ENCODE measurements at places on chromosomes 2 and 18. TPM values are rescaled to one million over a fixed set of nuclear protein-coding genes. Genes with fewer than 3 reads are reported as not detected.

- no peaks in the 10 kb centered on the region for H3K27me3 ChIP-seq
- DNase-seq: no peak
- no peak overlapping the region for H3K4me3 ChIP-seq
- no peaks in the 10 kb centered on the region for H3K36me3 ChIP-seq
Measured at GRCh38 chr18:26255695-26256622, 29.7 kb downstream of the TAF4B start.

- no peaks in the 10 kb centered on the region for H3K4me1 ChIP-seq
- no peak for DNase-seq
- H3K36me3 ChIP-seq: no peaks in the 10 kb centered on the region
- H3K27ac ChIP-seq: no peak overlapping the region
- no peaks in the 10 kb centered on the region for H3K27me3 ChIP-seq
Measured at GRCh38 chr18:55349685-55350084, 238.3 kb downstream of the TCF4 start.

The FBXO41 gene
- polyA plus RNA-seq: 1.2 TPM

The ANTXR1 gene
- polyA plus RNA-seq: 139 TPM

DNA sequence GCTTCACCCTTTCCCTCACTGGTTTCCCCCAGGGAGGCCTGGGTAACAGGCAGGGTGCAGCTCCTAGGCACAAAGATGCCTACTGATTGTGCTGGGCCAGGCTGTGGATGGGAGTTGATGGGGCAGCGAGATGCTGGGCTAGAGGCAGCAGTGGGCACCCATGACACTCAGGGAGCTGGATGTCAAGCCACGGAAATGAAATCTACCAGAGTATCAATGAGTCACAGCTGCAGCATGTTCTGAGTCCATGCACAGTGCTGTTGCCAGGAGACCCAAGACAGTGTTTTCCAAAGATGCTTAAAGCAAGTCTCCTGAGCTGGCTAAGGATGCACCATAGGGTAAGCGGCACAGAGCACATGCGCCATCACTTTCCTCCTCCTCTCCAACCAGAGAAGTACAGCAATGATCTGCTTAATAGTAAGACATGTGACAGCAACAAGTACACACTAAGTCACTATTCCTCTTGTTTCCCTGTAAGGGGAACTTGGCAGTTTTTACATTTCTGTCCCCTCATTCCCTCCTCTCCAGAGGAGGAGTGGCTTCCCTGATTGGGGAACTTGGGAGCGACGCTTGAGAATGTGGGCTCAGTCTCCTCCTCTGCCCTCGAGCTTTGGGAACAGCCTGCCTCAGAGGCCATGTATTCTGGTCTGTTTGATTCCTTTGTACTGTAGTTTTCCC lies 57.2 kb downstream of the CDC42EP3 start:
- H3K4me1 ChIP-seq: peaks cover 17% of the 10 kb centered on the region
- no peaks in the 10 kb centered on the region for H3K36me3 ChIP-seq
- no peaks in the 10 kb centered on the region for H3K27me3 ChIP-seq
- H3K27ac ChIP-seq: peak overlapping the region; percentile 13
- peak; percentile 77 for DNase-seq

The AQP12B gene
- not detected for polyA plus RNA-seq

GRCh38 chr2:112915300-112916144 lies 4.6 kb downstream of the IL37 start:
- no peak overlapping the region for H3K27ac ChIP-seq
- no peaks in the 10 kb centered on the region for H3K4me1 ChIP-seq
- H3K36me3 ChIP-seq: no peaks in the 10 kb centered on the region

GRCh38 chr2:145617420-145617819 lies 1097.5 kb upstream of the ZEB2 start:
- H3K4me3 ChIP-seq: no peak overlapping the region
- no peak overlapping the region for H3K27ac ChIP-seq
- H3K4me1 ChIP-seq: no peaks in the 10 kb centered on the region
- H3K36me3 ChIP-seq: no peaks in the 10 kb centered on the region
- no peaks in the 10 kb centered on the region for H3K27me3 ChIP-seq
- no peak for DNase-seq

- H3K27ac ChIP-seq: no peak overlapping the region
- H3K27me3 ChIP-seq: no peaks in the 10 kb centered on the region
- no peak for DNase-seq
- no peaks in the 10 kb centered on the region for H3K36me3 ChIP-seq
- H3K4me1 ChIP-seq: no peaks in the 10 kb centered on the region
Measured at GRCh38 chr2:224025874-224026273, 13.2 kb downstream of the SERPINE2 start.

- H3K27me3 ChIP-seq: no peaks in the 10 kb centered on the region
- no peak overlapping the region for H3K27ac ChIP-seq
- H3K4me1 ChIP-seq: no peaks in the 10 kb centered on the region
- DNase-seq: no peak
- H3K4me3 ChIP-seq: no peak overlapping the region
Measured at GRCh38 chr2:131016826-131017741, 76.2 kb downstream of the FAM168B start.

The GIGYF2 gene
- 13.4 TPM for polyA plus RNA-seq

The NAT8 gene
- not detected for polyA plus RNA-seq

- H3K4me1 ChIP-seq: no peaks in the 10 kb centered on the region
- no peak overlapping the region for H3K27ac ChIP-seq
- no peak overlapping the region for H3K4me3 ChIP-seq
- no peaks in the 10 kb centered on the region for H3K36me3 ChIP-seq
- H3K27me3 ChIP-seq: no peaks in the 10 kb centered on the region
Measured at GRCh38 chr2:201913201-201913600, 106.9 kb downstream of the CDK15 start.

- peaks cover 3% of the 10 kb centered on the region for H3K4me1 ChIP-seq
- H3K4me3 ChIP-seq: no peak overlapping the region
- DNase-seq: no peak
- no peaks in the 10 kb centered on the region for H3K27me3 ChIP-seq
- H3K27ac ChIP-seq: no peak overlapping the region
Measured at GRCh38 chr18:13597068-13597467, 129.3 kb downstream of the FAM210A start.
